ENCODE measurements at places on chromosomes 3 and 15. TPM values are rescaled to one million over a fixed set of nuclear protein-coding genes. Genes with fewer than 3 reads are reported as not detected.

Gene LRRIQ4
- total RNA-seq, result not detected

Gene TMEM108
- total RNA-seq, result not detected

Gene IL17RC
- 17.6 TPM for total RNA-seq

Gene SLC22A13
- total RNA-seq, result 0.47 TPM

DNA sequence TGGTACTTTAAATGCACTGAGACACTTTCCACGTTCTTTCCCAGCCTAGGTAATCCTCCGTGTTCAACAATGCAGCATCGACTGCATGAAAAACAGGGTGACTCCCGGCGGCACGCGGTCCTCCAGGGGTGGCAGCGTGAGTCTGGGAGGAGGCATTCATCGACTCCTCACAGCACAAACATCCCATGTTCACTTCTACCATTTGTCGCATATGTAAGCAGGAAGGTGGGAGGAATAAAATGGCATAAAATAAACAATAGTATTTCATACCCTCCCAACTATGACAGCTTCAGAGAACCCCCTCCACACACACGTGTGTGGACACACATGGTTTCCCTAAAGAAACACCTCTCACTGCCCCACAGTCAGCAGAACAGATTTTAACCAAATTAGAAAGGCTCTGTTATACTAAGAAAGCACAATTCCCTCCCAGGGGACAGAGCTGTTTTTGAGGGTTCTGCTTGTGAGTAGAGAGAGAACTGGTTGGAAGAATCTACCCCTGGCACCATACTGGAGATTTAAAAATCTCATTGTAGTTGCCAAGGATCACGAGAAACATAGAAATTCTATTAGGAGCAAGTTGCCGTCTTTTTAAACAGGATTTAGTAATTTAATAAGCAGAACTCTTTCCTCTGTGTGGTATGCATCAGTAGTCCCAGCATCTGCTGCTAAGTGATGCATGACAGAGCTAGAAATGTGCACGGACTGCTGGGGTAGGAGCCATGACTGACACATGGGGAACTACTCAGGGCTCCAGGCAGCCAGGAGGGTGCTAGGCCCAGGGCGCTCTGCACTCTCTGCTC is 6.0 kb downstream of the FAM43A start:
- DNase-seq, result no peak

- DNase-seq, result no peak
Measured at GRCh38 chr3:40850861-40851260, 326.1 kb downstream of the ZNF621 start.

GRCh38 chr15:38868326-38869114 is 303.9 kb upstream of the RASGRP1 start:
- peak; percentile 3 for DNase-seq

GRCh38 chr3:126537116-126537729 is 13.3 kb downstream of the CHST13 start:
- DNase-seq, result no peak

DNA sequence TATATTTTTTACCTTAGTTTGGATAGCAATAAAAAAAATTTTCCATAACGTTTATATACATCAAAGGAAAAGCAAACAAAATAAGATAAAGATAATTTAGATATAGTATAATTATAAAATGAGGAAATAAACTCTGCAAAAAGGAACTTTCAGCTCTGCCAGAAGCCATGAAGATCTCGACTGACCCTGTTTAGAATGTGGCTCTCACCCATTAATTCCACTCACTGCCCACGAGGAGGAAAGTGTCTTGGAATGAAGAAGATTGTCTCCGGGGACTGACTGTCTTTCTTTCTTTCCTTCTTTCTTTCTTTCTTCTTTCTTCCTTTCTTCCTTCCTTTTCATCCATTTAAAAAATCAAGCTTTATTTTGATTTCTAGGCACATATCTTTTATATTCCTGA is 20.1 kb upstream of the PRR20G start:
- no peak for DNase-seq

DNA sequence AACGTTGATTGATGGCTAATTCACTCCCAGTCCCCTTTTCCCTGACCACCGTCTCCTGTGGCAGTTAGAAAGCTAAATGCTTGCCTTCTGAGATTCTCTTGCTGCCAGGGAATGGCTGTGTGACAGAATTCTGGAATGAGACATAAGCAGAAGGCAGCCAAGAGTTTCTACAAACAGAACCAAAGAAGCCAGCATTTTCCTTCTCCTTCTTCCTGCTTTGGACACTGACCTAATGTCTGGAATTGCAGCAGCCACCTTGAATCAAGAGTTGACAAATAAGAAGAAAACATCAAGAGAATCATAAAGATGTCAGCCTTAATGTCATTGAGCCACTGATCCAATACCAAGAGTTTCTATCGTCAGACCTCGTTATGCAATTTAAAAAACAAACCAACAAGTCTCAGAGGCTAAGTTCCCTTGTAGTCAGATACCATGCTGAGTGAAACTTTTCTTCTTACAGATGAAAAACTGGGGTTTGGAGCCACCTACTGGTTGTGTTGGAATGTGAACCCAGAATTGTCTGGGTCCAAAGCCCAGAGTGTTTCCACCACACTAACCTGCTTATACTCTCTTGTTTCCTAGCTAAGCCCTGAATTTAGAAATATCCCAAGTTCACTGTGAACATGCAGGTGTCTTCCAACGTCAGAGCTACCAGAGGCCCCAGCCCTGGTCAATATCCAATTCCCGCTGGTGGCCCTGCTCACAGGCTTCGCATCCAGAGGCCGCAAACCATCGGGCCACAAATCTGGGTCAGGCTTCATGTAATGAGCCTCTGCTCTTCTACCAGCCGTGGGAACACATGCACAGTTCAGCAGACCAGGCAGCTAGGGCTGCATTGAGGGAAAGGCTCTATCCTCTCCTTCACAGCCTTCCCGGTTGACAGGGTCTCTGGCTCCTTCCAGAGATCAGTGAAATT is 42.5 kb downstream of the MCF2L2 start:
- DNase-seq, result peak; percentile 45

DNA sequence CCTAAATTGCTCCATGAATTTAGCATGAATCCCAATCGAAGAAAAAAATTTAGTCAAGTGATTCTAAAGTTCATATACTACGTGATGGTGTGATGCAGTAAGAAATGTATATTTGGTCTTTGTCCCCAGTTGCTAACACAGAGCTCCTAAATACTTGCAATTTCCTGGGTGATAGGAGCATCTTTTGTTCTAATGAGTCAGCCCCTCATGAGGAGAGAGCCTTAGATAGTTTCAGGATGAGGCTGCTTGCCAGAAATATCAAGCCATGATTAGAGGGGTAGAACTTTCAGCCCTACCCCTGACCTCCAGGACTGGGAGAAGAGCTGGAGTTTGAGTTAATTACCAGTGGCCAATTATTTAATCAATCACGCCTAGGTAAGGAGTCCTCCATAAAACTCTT is 170.2 kb downstream of the PDE8A start:
- no peak for DNase-seq

DNA sequence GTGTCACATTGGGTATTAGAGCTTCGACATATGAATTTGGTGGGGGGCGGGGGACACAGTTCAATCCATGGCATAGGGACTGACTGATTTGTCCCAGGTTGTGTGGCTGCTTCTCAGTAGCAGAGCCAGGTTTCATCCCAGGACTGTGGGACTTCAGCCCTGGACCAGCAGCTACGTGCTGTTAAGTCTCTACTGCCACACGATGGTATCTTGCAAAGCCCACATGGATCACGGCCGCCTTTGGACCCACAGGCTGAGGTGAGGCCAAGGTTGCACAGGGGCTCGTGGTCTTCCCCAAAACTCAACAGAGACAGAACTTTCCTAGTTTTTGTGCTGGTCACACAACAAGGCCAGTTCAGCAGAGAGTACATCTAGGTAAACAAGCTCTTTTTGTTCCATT is 97.4 kb downstream of the LRRK1 start:
- no peak for DNase-seq

DNA sequence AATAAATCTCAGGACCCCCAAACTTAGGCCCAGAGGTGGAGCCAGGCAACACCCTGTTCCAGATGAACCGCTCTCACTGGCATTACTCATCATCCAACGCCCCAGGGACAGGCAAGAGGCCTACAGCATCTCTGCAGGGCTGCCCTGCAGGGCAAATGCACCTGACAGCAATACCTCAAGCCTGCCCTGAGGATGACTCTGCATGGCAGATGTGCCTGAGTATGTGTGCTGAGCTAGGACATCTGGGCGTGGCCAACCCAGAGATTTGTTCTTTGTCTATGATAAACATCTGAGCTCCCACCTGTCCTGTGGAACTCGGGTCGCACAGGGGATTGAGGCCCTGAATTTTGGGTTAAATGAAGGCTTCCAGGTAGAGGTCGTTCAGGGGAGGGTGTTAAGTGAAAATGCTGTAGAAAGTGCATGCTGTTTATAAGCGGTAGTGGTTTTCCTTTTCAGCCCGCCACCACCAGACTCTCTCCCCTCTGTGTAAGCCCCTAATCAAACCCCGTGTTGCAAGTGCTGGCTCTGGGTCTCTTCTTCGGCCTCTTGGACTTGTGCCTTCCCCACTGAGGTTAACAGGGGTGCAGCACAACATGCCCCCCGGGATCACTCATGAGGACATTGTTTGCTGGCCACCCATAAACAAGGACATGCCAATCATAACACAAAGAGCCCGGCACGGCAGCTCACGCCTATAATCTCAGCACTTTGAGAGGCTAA is 92.3 kb downstream of the ATP10A start:
- DNase-seq, result no peak

DNA sequence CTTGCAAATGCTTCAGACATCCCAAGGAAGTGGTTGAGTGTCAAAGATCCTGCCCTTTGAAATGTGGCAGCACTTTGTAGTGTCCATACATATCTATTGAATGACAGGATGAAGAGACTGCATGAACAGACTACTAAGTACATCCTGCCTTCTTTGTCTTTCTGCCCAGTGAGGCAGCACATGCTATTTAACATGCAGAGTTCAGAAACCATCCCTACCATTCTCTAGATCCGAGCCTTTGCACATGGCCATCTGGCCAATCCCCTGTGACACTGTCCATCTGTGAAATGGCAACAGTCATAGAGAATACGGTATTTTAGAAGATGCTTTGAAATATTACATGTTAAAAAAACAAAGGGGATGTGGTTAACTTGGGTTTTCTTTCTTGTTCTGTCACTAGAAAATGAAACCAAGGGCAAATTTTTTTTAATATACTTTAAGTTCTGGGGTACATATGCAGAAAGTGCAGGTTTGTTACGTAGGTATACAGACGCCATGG is 519.6 kb downstream of the NTRK3 start:
- no peak for DNase-seq

DNA sequence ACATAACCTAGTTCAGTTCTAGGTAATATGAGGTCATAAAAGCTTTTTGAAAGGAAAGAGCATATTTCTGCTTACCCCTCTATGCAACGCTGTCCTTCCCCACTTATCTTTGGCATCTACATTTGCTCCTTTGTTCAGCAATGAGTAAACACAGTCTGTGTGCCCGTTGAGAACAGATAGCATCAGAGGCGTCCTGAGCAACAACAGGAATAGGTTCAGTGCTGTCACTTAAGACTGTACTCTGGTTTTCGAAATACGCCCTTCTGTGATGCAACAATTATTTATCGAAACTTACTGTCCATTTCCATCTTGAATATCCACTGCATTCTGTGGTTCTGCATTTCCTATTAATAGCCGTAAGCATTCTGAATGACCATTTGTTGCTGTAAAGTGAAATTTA is 84.4 kb downstream of the BTD start:
- no peak for DNase-seq

DNA sequence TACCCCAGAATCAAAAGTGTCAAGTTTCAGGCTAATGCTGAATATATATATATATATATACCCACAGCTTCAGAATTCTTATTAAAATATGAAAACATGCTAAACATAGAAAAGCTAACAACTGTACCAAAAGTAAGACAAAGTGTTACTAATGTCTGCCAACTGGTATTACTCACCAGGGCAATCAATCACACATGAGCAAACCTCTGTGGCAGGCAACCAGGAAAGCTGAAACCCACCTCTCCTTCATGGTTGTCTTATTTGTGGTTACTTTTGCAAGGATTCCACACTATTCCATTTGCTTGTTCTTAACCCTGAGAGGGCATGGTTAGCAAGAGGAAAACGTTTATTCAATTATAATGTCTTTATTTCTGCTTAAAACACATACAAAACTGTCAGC is 512.3 kb upstream of the MDFIC2 start:
- DNase-seq, result no peak

DNA sequence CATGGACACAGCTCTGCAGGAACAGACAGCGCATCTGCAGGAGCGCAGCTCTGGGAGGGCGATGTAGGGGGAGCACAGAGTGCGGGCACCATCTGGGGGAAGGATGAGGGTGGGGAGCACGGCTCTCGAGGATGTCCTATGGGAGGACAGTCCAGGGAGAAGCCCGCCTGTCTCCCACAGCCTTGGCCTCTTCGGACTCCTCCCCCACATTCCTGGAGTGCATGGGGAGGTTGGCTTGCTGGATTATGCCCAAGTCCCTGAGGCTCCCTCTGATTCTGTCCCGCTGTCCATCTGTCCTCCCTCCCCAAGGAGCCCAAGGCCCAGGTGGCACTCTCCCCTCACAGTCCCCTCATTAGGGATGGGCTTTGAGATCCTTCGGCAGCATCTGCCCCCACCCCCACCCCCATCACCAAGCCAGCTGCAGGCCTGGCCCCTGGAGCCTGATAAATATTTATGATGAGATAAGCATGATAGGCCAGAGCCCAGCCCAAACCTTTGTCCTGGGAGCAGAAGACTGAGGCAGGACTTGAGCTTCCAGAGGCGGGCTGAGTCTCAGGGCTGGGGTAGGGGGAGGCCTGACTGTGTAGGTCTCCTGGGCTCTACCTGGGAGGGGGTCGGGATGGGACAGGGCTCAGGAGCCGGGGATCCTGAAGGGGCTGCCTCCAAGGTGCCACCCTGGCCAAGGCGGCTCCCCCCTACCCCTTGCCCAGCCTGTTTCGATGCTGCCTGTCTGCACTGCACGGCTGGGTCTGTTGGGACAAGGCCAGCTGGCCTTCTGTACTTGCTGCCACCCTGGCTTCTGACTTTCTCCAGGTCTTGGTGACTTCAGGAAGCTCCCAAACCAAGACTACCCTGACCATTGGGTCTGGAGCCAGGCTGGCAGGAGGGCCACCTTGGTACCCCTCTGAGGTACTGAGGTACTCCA is 28.6 kb upstream of the SEMA3F start:
- DNase-seq, result no peak

All from HCT116 (cell line).